IPS DF 19.7 (cell line): ENCODE measurements at places on chromosomes 7 and 10.

DNA sequence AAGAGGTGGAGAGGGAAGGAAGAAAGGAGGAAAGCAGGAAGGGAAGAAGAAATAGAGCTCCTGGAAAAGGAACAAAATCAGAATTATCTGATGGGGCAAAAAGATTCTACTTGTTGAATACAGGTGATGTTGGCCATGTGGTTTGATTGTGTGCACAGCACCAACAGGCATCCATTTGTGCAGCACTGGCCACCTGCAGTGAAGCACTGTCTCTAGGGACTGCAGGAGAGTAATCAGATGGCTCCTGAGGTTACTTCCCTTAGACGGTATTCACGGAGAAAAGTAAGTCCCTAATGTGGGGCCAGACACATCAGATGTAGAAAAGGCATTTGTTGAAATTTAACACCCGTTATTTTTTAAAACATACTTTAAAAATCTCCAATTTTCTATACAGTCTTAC is 135.3 kb upstream of the VIPR2 start:
- no peak for DNase-seq

GRCh38 chr7:71753956-71754664 is 622.2 kb downstream of the GALNT17 start:
- no peak for DNase-seq

DNA sequence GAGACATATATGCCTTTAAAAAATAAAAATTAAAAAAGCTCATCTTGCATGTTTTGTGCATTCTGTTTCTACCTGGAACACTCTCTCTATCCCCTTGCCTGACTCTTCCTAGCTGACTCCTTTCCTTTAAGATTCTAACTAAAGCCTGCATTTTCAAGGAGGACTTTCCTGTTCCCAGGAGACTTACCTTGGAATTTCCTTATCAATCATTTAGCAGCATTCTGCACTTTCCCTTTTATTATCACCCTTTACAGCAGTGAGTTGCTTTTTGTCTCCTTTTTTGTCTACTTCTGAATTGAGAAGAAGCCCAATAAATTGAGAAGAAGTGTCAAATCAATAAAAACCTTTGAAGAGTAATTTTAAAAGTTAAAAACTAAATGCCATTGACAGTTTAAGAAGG is 142.2 kb upstream of the TMEM196 start:
- DNase-seq = no peak

DNA sequence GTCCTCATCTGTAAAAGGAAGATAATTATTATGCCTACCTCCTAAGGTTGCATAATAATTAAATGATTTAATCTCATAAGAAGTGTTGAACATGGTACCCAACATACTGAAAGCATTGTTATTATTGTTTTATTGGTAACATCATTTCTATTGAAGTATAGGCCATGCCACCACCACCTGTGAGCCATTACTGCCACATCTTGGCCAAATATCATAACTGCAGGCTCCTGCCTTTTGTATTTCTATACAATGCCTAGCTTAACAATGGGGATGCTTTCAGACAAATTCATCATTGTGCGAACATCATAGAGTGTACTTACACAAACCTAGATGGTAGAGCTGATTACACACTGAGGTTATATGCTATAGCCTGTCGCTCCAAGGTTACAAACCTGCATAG is 61.1 kb upstream of the NPSR1 start:
- no peak for DNase-seq

GRCh38 chr10:8584666-8585065 is 530.2 kb downstream of the GATA3 start:
- DNase-seq = no peak

- no peak for DNase-seq
Measured at GRCh38 chr10:126565871-126566270, 104.6 kb downstream of the C10orf90 start.

- no peak for DNase-seq
Measured at GRCh38 chr10:75568450-75569130, 137.2 kb downstream of the LRMDA start.

DNA sequence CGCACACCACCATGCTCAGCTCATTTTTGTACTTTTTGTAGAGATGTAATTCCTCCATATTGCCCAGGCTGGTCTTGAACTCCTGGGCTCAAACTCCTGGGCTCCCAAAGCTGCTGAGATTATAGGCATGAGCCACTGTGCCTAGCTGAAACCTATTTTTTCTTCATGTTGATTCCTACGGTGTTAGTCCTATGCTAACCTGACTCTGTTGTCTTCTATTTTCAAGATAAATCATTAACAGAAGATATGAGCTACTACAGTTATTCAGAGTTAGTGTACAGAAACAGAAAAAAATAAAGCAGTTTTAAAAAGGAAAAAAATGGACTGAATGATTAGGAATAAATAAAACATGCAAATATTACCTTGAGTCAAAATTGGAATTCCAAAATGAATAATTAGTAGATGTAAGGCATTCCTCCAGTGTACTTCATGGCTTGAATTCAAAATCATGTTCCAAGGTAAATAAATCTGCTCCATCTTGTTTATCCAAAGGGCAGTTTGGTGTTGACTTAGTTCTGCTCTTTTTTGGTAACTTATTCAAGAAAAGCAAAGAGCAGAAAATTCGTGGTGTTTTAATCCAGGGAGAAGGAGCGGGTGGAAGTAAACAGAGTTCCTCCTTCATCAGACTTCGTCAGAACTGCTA is 185.8 kb downstream of the CACNB2 start:
- no peak for DNase-seq

GRCh38 chr10:53765311-53765710 is 992.7 kb upstream of the MBL2 start:
- DNase-seq = no peak

DNA sequence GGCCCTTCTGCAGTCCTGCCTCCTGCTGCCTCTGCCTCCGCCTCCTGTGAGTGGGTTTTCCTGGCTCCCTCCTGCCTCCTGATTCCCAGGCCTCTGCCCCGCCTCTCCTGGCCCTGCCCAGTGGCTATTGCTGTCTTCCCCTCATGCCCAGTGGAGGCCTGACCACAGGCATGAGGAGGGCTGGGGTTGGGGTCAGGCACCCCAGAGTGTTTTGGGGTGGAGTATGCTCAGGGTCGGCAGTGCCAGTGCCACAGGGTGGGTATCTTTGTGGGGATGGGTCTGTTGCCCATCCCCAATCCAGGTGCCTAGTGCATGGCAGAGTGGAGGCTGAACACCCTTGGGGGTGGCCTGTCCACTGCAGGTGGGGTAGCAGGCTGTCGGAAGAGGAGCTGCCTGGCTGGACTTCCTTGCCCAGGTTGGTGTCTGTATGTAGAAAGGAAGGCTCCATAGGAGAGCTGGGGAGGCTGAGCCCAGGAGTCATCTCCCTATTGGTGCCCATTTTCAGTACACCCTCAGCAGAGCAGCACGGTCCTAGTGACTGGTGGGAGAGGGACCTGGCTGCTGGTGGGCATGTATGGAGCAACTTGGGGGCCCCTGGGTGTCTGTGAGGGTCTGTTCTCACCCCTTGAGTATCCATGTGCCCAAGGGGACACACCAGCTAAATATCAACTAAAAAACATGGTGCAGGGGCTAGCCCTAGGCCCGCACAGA is 62.2 kb downstream of the ARHGAP22 start:
- no peak for DNase-seq

GRCh38 chr10:101901340-101901739 is 57.7 kb upstream of the KCNIP2 start:
- DNase-seq = no peak

- no peak for DNase-seq
Measured at GRCh38 chr10:70380350-70381135, 1.9 kb downstream of the LRRC20 start.

GRCh38 chr10:29316308-29317026 is 27.6 kb downstream of the LYZL1 start:
- no peak for DNase-seq
